Forelimb muscle (tissue), 1 donor: ENCODE measurements at places on chromosomes 7 and 10.

GRCh38 chr7:147833970-147834369, 756.6 kb upstream of the C7orf33 start:
- DNase-seq: no peak

GRCh38 chr10:97999066-97999922, 31.1 kb downstream of the CRTAC1 start:
- no peak for DNase-seq

GRCh38 chr7:75993689-75994387, 557 bp downstream of the TMEM120A start:
- DNase-seq: no peak

DNA sequence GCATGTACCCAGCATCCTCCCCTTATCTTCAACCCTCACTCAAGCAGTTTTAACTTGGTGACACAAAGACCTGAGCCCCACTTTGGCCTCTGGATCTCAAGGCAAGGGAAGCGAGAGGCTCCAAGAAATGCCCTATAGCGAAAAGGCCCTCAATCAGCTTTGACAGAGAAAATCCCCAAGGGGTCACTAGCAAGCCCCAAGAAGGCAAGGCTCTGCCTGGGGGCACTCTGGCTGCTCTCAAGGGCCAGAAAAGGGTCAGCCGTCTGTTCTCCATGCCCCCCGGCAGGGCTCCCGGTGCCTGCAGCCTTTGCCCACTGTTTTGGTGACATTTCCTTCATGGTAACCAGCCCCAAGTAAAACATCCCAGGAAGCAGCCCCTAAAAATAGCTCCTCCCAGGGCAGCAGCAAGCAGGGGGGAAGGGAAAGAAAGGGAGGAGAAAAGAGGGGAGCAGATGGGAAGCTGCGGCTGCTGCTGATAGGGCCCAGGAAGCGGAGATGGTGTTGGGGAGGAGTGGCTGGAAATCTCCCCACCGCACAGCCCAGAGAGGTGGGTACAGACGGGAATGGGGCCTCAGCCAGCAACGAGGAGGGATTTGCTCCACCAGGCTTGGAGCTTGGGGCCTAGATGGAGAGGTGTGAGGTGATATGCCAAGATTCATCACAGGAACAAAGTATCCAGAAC, 7.1 kb downstream of the CAMK2G start:
- no peak for DNase-seq

DNA sequence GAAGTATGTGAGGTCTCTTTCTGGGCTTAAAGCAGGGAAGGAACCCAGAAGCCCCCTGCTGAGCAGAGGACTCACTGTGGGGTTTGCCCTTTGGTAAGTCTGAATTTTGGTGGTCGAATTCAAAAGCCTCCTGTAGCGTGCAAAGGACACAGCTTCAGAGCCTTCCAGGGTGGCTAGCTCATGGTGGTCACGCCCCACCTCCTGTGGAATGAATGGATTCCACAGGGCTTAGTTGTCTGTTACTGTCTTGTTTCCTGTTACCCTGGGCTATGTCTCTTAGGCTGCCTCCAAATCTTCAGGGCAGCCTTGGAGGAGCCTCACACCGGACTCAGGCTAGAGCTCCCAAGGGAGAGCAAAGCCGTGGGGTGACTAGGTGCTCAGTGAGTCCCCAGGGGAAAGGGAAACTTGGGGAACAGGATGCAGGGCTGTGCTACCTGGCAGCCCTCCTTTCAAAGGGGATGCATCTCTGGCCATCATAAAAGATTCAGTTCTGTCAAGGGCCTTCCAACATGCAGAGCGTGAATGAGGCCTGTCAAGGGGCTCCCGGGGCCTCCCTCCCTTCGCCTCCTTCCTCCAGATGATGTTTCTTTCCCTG, 211.7 kb downstream of the CCSER2 start:
- DNase-seq: no peak
